SIG-M5 (cell line): ENCODE measurements at places on chromosomes 7 and 10.

DNA sequence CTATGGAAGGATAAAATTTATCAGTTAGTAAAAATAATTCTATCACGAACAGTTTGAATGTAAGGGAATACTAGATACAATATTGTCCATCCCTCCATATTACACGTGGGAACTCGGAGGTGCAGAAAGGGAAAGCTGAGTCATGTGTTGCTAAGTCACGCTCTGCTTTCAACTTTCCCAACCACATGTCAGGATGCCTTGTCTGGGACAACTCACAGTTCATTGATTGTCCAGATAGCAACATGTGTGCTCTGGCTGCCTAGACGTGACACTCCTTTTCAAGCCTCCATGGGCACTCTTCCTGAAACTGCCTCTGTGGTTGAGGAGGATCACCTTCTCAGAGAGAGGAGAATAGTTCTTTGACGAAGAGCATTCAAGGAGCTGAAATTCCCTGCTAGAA is 808.1 kb downstream of the GRID1 start:
- DNase-seq: no peak

DNA sequence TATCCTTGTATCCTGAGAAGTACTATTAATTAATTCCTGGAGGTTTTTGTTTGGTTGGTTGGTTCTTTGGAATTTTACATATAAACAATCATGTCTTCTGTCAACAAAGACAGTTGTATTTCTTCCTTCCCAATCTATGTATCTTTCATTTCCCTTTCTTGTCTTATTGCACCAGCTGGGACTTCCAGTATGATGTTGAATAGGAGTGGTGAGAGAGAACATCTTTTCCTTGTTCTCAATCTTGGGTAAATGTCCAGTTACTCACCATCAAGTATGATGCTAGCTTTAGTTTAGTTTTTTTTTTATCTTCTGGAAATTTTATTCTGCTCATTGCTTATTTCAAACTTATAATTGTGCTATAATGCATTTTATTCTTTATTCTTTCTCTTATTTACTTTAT is 7.4 kb upstream of the PAX4 start:
- no peak for DNase-seq

GRCh38 chr10:88765816-88766215 is 6.0 kb downstream of the LIPN start:
- no peak for DNase-seq

GRCh38 chr10:22646388-22646853 is 68.0 kb downstream of the PIP4K2A start:
- DNase-seq: no peak

GRCh38 chr7:75621124-75621523 is 117.6 kb downstream of the HIP1 start:
- DNase-seq: no peak

- no peak for DNase-seq
Measured at GRCh38 chr7:158502068-158502750, 85.4 kb downstream of the PTPRN2 start.

DNA sequence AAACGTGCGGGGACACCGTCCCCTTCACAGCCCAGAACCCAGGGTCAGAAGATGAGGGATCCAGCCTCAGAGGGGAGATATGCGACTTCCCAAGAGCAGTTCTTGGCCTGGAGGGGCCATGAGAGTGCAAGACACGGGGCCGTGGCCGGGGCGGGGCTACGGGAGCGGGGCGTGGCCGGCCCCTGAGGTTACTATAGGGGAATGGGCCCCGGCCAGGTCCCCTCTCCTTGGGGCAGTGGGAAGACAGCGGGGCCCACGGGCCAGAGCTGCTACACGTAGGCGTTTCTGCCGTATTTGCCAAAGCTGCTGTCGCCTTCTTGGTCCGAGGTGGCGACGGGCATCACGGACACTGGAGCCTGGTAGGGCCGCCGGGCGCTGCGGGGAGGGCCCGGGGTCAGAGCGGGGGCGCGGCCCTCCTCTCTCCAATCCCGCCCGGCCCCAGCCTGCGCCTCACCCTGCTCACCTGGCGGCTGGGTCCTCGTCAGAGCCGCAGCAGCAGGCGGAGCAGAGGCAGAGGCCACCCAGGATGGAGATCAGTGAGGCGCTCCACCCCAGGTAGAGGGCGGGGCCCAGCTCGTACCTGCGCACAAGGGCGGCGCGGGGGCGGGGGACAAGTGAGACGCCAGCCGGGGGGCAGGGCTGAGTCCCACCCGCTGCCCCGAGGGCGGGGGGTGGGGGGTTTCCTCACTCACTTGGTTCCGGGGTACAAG is 5.3 kb downstream of the CLDN15 start:
- DNase-seq: no peak

GRCh38 chr10:89857431-89858042 is 156.1 kb downstream of the KIF20B start:
- DNase-seq: no peak

- DNase-seq: no peak
Measured at GRCh38 chr7:26659121-26659520, 205.3 kb downstream of the SKAP2 start.

GRCh38 chr10:30270247-30270646 is 78.8 kb downstream of the MTPAP start:
- DNase-seq: no peak

DNA sequence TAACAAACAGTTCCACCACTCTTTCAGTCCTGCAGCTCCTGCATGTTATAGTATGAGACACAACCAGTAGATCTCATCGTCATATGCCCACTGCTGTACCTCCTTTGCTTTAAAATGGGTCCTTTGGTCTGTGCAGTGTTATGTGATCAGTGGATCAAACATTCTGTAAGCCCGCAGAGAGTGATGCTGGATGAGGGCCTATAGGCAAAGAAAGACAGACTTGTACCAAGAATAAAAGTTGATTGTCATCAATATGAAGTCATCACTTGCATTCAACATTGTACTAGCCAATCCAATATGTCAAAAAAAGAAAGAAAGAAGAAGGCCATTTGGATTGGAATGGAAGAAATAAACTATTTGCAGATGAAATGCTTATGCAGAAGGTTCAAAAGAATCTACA is 79.8 kb upstream of the PHYHIPL start:
- DNase-seq: no peak

GRCh38 chr10:100966887-100967286 is 2.4 kb upstream of the SEMA4G start:
- no peak for DNase-seq

- DNase-seq: no peak
Measured at GRCh38 chr10:35822316-35822715, 180.2 kb upstream of the FZD8 start.

DNA sequence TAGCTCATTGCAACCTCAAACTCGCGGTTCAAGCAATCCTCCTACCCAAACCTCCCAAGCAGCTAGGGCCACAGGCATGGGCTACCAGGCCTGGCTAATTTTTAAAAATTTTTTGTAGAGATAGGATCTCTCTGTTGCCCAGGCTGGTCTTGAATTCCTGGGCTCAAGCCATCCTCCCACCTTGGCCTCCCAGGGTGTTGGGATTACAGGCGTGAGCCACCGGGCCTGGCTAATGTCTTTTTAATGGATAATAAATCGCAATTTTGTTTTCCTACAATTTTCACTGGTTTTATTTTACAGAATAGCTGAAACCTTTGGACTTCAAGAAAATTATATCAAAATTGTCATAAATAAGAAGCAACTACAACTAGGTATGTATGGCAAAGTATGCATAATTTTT is 10.9 kb downstream of the NUB1 start:
- DNase-seq: no peak

DNA sequence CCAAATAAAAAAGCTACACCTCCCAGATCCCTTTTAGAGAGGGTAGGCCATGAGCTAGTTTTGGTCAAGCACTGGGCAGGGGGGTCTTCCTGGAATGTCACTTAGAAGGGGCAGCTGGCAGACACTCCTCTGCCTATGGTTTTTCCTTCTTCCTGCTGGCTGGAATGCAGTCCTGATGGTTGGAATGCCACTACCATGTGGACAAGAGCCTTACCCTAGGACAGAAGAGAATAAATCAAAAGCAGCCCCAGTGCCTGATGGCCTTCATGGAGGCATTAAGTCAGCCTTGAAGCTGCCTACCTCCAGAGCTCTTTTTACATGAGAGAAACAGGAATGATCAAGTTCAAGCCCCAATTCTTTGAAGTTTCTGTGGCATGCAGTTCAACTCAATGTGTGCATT is 43.5 kb upstream of the SORBS1 start:
- no peak for DNase-seq

GRCh38 chr7:44145969-44146911 is 5.1 kb upstream of the MYL7 start:
- DNase-seq: no peak

- no peak for DNase-seq
Measured at GRCh38 chr7:158377800-158378623, 209.6 kb downstream of the PTPRN2 start.

GRCh38 chr7:141441837-141442627 is 109.2 kb upstream of the AGK start:
- no peak for DNase-seq

DNA sequence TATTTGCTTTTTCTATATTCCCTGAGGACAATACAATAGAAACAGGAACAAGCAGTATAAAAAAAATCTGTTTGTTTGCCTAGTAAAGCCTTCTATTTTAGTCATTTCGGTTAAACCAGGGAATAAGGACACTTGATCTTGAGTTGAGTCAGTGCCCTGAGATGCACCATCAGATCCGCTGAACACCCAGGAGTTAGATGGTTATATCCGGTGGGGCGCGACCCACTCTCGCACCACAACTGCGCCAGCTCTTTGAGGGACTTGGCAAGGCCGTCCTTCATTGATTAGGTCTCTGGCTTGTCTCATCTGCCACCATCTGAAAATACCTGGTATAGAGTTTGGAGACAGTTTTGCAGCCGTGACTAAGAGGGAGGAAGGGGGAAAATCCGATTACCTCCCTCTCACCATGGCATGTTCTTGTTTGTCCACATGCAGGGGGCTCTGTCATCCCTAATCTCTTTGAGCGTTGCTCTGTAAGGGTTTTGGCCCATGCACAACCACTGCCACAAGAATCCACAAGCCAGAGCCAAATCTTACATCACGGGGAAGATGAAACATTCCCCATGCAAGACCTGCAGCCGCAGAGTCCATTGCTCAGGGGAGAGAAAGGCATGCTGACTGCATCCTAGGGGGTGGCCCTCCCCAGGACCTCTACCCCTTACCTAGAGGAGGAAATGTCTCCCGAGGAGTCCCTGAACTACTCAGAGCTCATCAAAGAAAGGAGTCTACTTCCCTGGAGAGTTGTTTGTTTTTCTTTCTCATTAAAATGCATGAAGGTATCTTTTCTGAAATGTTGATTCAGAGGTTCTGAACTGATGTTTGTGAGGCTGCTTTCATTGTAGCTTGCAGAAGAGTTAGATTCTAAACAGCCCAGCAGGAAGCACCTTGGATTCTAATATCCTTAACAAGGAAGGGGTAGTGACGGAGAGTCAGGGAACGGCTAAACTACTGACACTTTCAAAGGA is 101.6 kb upstream of the FAM171A1 start:
- no peak for DNase-seq

- no peak for DNase-seq
Measured at GRCh38 chr7:79290841-79291497, 162.5 kb downstream of the MAGI2 start.

- DNase-seq: no peak
Measured at GRCh38 chr7:126489874-126490273, 762.9 kb downstream of the GRM8 start.

DNA sequence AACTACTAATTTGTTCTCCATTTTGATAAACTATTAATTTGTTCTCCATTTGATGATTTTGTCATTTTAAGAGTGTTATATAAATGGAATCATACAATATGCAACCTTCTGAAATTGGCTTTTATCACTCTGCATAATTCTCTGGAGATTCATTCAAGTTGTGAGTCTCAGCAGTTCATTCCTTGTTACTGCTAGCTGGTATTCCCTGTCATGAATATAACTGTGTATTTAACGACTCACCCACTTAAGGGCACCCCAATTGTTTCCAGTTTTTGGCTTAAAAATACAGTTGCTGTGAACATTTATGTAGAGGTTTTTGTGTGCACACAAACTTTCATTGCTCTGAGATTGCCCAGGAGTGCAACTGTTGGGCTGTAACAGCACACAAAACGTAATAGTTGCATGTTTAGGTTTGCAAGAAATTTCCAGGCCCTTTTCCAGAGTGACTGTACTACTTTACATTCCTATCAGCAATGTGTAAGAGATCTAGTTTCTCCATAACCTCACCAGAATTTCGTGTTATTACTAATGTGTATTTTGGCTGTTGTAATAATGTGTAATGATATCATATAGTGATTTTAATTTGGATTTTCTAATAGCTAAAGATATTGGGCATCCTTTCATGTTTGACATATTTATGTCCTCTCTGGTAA is 153.2 kb upstream of the ADCY1 start:
- no peak for DNase-seq

- DNase-seq: no peak
Measured at GRCh38 chr7:133602291-133602690, 349.4 kb downstream of the EXOC4 start.
